ENCODE measurements at places on chromosomes 5 and 9.

DNA sequence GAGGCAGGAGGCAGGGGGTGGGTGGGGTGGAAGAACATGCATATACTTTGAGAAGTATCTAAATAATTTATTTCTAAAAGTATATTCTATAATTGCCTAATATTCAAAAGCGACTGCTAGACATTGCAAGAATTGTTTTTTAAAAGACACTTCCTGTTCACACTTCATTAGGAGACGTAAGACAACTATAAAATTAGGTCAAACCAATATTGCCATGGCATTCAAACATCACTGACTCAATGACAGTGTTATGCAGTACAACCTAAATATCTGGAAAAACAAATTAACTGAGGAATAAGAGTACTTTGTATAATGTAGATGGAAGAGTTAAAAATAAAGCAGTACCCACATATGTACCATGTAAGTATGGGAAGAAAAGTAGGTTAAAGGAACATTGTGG is 4.5 kb downstream of the CCNH start:
- DNase-seq, result no peak

DNA sequence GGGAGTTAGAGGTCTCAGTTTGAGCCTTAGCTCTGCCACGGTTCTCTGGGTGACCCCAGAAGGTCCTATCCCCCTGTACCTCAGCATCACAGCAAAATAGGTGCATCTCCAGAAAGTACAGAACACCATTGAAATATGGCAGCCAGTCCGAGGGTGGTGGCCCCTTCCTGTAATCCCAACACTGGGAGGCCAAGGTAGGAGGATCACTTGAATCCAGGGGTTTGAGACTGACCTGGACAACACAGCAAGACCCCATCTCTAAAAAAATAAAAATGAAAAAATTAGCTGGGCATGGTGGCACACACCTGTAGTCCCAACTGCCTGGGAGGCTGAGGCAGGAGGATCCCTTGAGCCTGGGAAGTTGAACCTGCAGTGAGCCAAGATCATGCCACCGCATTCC is 7.0 kb upstream of the CRB2 start:
- no peak for DNase-seq

- no peak for DNase-seq
Observed at GRCh38 chr5:132655821-132656773, 1.9 kb upstream of the IL13 start.

DNA sequence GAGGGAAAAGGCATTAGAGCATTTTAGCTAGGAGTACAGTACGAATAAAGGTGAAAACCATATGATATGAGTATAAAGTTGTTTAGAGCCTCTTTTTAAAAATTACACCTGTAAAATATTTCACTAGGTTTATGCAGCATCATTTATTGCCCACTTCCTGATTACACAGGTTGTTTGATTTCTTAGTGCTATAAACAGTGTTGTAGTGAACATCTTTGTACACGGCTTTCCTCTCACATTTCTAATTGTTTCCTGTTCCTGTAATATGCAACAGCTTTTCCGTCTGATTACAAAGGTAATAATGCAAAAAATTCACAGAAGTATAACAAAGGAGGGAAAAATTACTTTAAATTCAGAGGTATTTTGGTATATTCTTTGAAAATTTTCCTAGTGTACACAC is 13.0 kb downstream of the STOM start:
- no peak for DNase-seq

GRCh38 chr5:79697222-79698170 is 7.9 kb downstream of the CMYA5 start:
- no peak for DNase-seq

GRCh38 chr9:132609184-132609583 is 26.8 kb downstream of the BARHL1 start:
- no peak for DNase-seq

GRCh38 chr9:90735952-90736351 is 65.7 kb upstream of the SYK start:
- no peak for DNase-seq

- no peak for DNase-seq
Observed at GRCh38 chr5:88758184-88758583, 124.8 kb downstream of the MEF2C start.

DNA sequence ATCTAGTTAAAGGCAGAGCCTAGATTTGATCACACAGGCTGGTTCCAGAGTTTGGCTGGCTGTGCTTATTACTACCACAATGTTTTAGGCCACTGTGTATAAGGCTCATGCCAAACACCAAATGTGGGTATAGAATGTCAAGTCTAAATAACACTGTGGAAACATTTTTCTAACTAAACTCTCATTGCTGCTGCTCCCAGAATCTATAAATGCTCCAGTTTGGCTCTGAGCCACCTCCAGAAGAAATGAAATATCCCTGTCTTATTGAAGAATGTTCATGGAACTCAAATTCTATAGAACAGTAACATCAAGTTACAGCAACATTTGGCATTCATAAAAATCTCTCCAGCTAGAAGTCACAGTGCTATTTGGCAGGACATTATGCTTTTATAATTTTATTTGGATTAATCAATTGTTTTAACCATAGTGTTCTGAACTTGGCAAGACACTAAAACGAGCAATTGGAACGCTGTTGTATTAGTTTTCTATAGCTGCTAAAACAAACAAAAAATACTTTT is 178.1 kb upstream of the COX7C start:
- no peak for DNase-seq

DNA sequence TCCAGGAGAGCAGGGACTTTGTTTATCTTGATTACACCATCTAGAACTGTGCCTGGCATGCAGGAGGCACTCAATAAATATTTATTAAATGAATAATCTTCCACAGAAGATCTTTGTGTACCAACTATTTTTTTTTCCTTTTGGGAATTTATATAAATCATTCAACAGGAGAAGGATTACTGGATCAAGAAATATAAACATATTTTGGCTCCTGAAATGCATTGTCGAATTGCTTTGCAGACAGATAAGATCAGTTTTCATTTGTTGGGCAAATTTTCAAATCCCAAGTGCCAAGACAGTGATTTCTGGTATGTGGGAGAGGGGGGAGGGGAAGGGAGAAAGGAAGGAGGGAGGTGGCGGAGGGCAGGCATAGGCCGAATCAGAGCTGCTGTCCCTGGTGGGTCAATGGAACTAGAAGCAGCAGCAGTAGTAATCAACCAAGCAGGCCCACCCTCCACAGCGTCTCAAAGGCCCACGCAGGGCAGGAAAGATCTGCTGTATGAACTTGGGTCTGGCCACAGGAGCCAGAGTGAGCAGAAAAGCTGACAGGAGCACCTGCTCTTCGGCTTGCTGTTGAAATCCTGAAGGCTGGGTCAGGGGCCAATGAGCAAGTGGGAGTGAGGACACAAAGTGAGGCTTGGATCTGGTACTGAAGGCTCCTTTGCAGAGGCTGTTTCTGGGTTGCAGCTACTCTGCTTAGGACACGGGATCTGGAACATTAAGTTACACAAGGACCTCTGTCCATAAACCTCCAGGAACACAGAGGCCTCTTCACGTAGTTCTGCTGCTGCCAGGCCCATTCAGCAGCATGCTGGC is 15.8 kb upstream of the TRAF1 start:
- no peak for DNase-seq

DNA sequence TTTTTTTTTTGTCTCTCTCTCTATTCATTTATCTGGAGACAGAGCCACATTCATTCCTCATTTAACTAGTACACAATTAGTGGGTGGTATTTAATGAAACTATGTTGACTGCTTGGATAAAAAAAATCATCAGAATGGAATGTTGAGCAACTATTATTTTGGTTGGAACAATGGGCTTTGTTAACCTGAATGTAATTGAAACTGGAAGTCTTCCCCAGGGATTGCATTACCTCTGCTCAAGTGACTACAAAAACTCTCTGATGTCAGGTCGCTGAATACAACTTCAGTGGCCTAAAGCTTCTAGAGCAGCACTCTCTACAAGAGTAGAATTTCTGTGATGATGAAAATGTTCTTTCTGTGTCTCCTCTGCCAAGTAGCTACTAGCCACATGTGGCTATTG is 295.8 kb downstream of the DEPDC1B start:
- DNase-seq, result no peak

DNA sequence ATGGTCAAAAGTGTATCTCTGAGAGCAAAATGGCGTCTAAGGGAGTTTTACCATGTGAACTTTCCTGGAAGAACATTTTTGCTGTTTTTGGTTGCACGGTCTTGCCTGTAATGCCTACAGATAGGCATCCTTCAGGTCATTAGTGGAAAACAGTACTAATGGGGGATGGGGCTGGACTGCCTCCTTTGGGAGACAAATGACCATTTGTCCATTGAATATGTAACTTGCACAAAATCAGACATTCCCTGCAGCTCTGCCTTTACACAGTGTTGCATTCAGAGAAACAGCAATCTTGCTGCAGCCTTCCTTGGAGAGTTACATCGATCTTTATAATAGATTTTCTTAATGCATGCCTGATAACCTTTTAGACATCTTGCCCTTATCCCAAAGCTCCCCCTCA is 138.5 kb upstream of the EGFLAM start:
- no peak for DNase-seq

DNA sequence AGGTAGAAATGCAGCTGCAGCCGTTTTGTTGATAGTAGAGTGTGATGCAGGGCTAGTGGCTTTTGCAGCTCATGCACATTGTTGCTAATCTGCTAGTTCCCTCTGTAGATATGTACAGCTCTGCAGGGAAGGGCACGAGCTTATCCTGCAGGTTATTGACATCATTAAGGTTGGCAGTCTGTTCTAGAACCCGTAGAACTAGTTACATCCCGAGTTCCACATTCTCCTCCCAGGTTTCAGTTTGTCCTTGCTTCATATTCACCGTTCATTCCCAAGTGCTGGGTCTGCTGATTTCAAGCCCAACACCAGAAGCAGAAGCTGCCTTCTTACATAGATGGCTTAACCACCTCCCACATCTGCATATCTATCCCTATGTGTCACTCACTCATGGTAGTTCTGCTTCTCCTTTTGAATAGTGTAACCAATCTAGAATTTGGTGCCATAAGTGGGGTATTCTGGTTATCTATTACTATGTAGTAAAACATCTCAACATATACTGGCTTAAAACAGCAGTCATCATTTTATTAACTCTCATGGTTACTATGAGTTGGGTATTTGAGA is 38.1 kb downstream of the CRHBP start:
- DNase-seq, result no peak

GRCh38 chr5:90994796-90995195 is 388.3 kb downstream of the ARRDC3 start:
- no peak for DNase-seq

DNA sequence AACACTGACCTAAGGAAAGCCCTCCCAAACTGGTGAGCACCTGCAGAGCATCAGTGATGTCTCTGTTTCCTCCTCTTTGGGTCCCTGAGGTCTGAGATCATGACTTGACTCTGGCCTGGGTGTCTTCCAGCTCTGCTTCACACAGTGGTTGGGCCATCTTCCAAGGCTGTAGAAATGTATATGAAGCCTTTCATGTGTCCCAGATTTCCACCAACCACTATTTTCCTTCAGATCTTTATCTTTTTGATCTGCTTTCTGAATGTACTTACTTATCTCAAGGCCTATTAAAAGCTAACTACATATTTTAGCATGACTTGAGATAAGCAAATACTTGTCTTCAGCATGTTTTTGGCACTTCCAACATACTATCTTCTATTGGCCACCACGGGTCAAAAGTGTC is 47.1 kb downstream of the PRELID2 start:
- no peak for DNase-seq

DNA sequence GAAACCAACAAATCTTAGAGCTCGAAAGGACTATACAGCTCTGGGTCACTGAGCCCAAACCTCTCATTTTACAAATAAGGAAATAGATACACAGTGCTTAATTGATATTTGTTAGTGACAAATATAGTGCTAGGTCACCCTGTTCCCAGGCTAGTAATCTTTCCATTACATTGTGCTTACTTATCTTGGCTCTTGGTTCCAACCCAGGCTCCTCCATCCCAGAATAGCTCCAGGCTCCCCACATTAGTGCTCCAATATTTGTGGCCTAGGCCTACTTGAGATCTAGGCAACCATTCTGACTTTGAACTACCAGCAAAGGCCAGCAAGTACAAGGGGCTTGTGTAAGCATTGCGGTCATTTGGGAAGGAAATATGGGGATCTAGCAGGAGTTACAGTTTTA is 21.7 kb upstream of the SUB1 start:
- no peak for DNase-seq

DNA sequence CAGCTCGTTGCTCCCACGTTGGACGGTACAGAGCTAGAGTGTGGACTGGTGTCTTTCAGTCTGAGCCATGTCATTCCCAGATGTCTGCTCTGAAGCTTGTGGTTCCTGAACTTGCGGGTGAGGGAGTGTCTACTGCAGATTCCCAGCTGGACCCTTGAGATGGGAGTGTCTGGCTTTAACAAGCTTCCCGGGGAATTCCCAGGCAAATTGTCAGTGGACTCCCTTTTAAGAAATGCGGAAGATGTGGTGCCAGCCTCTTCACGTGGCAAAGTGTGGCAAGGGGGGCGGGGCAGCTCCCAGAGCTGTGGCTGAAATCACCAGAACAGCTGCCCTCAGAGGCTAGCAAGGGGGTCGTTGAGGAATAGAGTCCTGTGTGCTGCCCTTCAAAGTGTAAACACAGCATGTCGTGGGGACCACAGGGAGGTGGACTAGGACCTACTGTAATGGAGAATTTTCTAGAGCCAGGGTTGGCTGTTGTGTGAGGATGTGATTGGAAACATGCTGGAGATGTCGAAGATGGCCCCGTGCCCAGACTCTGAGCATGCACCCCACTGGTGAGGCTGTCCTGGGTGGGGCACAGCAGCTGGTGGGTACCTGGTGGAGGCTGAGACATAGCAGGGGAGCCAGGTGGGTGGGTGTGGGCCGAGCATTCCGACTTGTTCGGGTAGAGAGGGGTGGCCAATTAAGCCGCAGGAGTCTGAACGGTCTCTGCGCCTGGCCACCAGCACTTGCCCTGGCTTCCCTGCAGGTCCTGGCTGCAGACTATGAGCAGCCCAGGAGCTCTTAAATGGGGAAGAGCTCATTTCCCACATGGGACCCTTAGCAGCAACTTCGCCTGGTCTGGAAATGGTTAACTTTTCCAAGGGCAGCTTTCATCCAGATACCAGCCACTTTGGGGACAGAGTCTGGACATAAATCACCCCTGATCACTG is 37.4 kb downstream of the PRRX2 start:
- DNase-seq, result no peak

GRCh38 chr9:122392714-122393113 is 21.9 kb downstream of the PTGS1 start:
- no peak for DNase-seq

Measured in HEK293T (cell line).